ENCODE measurements at places on chromosomes 12 and 14.

GRCh38 chr12:91890742-91891141 lies 254.9 kb downstream of the BTG1 start:
- peak; percentile 54 for DNase-seq

DNA sequence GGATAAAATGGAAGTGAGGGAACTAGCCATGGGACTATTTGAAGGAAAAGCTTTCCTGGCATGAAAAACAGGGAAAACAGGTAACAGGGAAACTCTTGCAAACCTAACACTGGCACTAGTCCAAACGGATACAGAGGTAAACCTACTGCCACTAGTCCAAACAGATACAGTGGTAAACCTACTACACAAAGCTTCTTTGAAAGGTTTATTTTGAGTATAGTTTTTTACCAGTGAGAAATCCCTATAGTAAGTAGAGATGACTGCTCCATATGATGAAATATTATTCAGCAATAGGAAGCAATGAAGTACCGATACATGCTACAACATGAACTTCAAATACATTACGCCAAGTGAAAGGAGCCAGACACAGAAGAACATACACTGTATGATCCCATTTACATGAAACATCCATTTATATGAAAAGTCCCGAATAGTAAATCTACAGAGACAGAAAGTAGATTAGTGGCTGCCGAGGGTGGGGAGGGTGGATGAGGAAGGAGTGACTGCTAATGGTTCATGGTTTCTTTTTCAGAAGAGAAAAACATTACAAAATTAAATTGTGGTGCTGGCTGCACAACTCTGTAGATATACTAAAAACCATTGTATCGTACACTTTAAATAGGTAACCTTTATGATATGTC lies 25.5 kb downstream of the SPTLC2 start:
- DNase-seq: no peak

DNA sequence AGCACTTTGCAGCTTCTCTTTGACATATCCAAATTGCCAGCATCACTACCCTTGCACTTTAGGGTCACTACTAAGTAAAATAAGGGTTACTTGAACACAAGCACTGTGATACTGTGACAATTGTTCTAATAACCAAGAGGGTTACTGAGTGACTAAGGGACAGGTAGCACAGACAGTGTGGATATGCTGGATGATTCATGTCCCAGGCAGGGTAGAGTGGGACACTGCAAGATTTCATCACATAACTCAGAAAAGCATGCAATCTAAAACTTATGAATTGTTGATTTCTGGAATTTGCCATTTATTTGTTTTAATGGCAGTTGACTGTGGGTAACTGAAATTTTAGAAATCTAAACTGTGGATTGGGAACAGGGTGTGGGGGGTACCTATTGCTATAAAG lies 218.8 kb downstream of the KITLG start:
- DNase-seq: peak; percentile 71

DNA sequence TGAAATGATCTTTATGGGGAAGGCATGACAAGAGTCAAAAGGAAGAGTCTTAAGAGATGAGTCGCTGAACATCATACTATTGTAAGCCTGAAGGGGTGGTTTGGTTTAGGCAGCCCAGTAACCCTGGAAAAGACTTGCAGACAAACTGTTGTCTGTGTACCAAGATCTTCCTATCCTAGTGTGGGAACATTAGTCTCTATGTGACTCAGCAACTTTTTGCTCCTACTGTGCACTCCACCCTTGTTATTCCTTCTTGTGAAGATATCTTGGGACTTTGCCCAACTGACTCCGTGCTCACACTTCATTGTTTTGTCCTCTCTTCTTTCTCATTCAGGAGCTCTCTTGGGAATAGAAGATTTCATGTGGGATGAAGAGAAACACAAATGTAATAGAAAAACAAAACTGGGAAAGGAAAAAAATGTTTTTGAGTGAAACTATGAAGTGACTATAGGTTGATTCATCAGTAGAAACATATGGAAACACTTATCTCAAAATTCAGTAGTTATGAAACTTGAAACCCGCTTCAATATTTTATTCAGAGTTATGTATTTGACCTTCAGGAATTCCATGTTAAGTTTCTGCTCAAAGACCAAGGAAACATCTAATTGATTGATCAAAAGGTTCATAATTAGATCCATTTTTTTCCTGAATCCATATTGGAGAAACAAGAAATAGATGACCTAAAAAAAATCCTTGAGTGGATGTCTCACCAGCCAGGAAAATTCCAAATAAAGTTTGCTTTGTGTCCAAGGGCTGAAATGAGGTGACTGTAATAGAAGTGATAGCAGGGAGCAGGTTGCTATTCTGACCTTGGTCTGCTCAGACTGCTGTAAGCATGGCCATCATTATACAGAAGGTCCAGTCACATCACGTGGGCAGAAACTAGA lies 67.2 kb downstream of the BTG1 start:
- peak; percentile 99 for DNase-seq

GRCh38 chr14:53520078-53520928 lies 367.2 kb upstream of the DDHD1 start:
- DNase-seq: no peak

GRCh38 chr14:42224053-42224888 lies 617.6 kb downstream of the LRFN5 start:
- peak; percentile 91 for DNase-seq

DNA sequence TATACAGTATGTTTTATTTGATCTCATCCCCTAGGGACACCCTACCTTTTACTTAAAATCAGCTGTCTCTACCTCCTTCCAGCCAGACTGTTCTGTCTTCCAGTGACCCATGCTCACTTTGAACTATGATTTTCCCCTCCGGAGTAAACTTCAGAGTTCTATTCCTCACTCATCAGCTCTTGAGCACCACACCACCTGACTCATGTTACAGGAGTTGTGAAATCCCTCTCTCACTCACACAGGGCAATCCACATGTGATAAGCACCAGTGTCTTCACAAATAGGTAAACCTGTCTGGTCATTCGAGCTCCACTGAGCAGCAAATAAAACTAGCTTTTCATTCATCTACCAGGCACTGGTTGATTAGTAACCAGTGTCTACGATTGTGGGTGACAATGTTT lies 177.3 kb upstream of the BMP4 start:
- peak; percentile 75 for DNase-seq

Measured in foreskin fibroblast (primary cell).